ENCODE measurements at places on chromosomes 1 and 21.

- no peak for DNase-seq
Measured at GRCh38 chr1:1230656-1231399, 973 bp downstream of the SDF4 start.

DNA sequence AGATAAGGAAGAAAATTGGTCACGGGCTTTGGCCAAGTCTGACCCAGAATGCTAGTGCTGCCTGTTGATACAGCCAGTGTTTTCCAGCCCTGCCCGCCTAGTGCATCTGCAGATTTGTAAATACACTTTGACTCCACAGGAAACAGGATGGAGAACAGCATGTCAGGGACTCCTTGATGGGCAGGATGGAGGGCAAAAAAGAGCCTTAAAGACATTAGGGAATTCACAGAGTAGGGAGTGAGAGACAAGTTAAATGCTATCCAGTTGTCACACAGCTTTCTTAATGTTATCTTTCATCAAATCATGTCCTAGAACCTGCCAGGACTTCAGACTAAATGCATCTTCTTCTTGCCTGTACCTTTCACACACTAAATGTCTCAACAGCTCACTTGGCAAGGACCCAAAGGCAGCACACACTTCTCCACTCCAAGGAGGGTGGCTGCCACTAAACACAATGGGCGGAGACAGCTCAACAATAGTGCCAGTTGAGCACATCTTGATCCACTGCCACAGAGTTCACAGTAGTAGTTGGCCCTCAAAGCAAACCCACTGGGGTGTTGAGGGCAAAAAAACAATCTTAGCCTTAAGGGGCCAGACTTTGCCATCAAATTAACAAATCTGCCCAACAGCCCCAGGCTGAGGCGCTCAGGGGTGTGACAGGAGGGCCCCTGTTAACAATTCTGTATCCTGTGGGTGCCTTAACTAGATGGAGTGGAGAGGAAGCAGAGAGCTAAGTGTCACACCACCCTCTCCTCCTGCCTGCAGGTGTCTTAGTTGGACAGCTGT lies 2.7 kb downstream of the HIVEP3 start:
- DNase-seq: peak; percentile 63

DNA sequence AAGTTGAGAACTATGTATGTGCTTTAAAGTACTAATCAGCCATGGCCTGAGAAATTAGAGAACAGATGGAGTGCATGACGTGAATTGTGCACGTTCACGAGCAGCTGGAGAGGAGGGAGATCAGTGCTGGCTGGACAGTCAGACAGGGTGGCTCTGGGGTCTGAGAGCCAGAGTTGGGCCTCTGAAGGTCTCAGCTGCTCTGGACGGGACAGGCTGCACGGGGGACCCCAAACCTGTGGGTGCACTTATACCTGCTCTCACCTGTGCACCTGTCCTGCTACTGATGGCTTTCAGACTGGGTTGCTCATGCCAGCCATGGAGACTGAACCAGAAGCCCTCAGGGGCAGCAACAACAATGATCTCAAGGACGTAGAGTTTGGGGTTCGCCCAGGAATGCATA lies 43.5 kb downstream of the UMODL1 start:
- DNase-seq: no peak

DNA sequence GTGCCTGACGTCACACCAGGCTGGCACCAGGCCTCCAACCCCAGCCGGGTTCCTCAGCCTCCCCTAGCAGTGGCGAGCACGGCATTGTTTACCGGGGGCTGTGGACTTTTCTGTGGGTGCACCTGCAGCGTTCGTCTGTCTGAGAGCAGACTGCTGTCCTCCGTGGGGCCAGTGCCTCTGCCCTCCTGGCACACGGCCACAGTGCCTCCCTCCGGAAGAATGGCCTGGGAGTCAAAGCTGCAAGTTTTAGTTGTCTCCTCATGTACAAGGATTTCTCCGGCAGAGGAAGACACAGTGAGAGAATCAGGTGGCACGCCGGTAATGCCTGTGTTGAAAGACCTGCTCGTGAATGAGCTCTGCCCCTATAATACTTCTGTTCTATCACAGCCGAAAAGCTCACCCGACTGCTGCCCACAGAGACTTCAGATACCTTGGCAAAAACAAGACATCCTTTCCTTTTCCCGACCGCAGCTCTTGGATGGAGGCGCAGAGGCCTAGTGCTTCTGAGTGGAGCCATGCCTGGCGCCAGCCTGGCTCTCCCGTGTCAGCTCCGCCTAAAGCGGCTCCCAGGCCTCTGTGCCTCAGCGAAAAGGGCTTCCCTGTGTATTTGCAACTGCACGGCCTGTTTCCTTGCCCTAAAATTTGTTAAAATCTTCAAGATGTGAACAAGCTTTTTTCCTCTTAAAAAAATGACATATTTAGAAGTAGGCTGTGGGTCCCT lies 71.4 kb downstream of the AGPAT3 start:
- DNase-seq: no peak

DNA sequence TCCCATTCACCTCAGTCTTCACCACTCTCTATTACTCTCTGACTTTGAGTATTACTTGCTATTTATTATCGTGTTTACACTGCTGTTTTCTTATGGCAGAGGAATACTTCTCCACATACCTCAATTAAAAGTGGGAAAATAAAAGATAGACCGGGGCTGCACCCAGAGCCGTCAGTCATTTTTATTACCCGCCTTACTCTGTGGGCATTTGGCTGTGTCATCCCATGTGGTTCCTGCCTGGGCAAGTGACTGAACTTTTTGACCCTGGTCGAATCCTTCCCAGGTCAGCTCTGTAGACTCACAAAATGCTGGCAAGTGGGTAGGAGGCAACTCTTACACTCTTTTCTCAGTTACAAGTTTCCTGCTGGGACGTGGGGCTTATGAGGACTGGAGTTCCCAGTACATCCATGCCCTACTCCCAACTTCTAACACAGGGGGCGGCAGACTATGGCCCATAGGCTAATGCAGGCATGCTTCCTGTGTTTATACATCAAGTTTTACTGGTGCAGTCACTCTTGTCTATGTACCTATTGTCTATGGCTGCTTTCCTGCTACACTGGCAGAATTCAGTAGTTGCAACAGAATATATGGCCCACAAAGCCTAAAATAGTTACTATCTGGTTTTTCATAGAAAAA lies 69.5 kb upstream of the KCND3 start:
- no peak for DNase-seq

DNA sequence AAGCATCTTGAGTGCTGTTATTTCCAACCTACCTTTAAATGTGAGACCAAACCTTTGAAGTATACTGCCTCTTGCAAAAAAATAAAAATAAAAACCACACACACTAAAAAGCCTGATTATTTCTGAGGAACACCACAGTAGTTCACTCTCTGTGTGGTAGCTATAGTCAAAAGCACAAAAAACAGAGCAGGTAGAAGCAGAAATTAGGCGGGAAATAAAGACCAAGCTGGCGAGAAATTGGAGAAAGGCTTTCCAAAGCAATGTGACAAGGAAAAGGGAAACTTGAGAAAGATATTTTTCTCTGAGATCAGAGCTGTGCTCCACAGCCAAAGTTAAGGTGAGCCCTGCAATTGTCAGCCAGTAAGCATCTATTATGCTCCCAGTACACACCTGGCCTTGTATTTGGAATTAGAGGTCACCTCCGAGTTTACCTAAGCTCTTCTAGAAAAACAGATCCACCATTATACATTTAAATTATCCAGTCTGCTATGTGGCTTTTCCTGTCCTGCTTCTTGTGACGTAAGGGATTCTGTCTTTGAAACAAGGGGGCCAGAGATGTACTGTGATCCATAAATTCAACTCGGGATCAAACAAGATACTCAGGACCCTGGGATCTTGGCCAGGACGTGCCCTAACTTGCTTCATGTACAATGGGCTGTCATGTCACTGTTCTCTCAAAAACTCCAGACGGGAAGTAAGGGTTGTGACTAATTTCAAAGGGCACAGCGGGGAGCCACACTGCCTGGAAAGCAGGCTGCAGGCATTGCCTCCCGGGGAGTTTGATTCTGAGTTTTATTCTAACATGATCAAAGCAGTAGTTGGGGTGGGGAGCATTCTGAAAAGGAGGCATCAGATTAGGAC lies 39.8 kb upstream of the RAB4A start:
- no peak for DNase-seq

DNA sequence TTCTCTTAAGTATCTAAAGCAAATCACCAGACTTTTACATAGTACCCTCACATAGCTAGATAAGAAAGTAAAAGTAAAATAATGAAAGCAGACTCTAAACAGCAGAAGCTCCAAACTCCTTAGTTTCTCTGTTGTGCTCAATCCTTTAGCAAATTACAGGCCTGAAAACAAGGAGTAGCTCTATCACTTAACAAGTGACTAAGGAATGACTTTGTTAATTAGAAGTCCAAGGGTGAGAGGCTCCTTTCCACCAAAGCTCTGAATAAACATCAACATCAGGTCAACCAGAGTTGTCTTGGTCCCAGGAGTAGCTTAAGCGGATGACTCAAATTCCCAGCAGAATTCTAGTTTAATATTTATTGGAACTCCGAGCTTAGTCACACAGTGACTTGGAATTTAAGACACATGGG lies 5.9 kb downstream of the NRIP1 start:
- DNase-seq: no peak

DNA sequence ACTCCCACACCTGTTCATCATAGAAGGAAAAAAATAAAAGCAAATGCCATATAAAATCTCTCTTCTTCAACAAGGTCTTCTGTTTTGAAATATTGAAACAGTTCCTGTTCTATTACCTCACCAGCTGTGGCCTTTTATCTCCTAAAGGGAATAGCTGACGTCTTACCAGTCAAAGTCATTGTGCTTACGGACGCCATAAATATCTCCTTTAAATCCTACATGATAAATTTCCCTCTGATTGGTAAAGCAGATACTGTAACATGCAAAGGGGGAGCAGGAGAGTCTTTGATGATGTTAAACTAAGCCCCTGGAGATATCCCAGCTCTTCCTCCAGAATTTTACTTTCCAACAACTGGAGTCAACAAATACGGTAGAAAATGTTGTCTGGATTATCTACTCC lies 168.4 kb downstream of the ZC3H11B start:
- DNase-seq: no peak

DNA sequence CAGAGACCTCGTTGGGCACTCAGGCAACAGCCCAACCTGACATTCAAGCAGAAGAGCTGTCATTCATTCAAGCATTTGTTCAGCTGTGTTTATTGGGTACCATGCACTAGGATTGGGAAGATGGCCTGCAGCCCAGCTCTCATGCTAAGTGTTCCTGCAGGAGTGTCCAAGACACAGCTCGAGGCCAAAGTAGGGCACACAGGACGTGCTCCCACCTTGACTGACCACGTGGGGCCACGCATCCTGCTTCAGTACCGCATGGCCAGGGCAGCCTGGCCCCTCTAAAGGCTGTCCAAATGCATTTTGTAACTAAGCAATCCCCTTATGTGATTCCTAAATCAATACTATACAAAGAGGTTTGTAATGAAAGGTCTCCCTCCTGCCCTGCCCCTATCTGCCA lies 9.7 kb downstream of the PYCR2 start:
- DNase-seq: no peak

DNA sequence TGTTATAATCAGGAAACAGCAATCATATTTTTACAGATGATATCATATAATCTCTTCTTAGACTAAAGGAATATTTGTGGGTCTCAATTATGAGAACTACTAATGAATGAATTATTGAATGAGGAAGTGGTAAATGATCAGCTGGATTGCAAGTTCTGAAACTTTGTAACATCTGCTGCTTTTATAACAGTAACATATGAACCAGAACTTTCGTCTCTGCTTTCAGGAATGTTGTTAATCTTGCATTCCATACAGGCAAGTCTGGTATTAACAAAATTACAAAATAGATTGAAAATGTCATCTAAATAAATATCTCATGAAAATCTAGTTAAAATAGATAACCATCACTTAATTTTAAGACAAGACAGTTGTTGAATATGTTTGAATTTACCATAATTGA lies 110.5 kb upstream of the COL11A1 start:
- no peak for DNase-seq

DNA sequence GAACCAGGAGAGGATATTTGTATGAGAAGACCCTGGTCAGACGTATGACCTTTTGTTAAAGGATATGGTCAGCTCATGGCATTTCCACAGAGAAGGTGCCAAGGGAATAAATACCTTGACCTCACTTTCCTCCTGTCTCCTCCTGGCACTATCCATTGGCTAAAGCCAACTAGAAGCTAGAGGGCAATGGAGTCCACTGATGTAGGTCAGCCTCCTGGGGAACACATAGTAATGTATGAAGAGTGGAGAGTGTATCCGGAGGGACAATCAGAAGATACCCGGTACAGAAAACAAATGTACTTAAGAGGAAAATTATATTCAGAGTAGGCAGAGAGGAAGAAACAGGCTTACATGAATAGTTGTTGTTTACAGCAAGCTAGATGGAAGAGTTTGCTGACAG lies 698 bp upstream of the NTMT2 start:
- DNase-seq: no peak

GRCh38 chr1:114671011-114671938 lies 1.4 kb upstream of the DENND2C start:
- no peak for DNase-seq

DNA sequence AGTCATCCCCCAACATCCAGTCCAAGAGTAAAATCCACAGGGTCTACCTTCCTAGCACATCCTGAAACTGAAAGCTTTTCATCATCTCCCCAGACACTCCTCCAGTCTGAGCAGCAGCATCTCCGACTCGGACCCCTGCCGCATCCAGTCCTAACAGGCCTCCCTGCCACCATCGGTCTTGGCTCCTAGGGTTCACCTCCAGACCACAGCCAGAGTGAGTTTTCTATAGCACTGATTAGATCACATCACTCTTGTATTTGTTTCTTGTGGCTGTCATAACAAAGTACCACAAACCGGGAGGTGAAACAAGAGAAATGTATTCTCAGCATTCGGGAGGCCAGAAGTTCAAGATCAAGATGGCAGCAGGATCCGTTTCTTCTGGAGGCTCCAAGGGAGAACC lies 187.8 kb downstream of the TOMM20 start:
- DNase-seq: no peak

GRCh38 chr1:209443361-209443931 lies 140.1 kb upstream of the CAMK1G start:
- no peak for DNase-seq

DNA sequence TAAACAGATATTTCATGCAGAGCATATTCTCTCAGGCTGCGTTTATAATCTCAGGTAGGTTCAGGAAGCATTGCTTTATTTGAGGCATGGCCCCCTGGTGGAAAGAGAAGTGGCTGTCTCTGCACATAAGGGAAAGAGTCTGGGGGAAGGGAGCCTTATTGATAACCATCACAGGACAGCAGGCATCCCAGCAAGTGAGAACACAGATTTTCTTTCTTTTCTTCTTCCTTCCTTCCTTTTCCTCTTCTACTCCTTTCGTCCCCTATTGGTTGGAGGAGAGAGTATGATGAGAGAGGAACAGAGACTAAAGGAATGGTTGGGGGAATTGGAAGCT lies 21.9 kb downstream of the TSNAX start:
- DNase-seq: no peak

DNA sequence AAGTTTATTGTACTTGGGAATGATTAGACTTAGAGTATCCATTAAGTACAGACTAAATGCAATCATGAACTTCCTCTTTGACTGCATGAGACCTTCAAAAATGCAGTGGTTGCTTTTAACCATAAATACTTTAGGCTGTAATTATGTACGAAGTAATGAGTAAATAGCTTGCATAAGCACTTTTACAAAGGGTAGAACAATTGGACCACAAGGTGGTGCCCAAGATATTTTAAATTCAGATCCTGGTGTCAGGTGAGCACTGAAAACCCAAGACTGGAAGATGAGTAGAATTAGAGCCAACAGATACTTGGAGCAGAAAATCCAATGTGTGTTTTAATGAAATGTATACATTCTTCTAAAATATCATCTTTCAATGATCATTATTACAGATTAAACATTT lies 43.4 kb upstream of the RHOU start:
- peak; percentile 68 for DNase-seq

Data from CD4-positive, alpha-beta T cell (primary cell).